ENCODE measurements at places on chromosomes 2 and 18.

GRCh38 chr2:172698041-172698863 lies 37.4 kb upstream of the RAPGEF4 start:
- DNase-seq: no peak

DNA sequence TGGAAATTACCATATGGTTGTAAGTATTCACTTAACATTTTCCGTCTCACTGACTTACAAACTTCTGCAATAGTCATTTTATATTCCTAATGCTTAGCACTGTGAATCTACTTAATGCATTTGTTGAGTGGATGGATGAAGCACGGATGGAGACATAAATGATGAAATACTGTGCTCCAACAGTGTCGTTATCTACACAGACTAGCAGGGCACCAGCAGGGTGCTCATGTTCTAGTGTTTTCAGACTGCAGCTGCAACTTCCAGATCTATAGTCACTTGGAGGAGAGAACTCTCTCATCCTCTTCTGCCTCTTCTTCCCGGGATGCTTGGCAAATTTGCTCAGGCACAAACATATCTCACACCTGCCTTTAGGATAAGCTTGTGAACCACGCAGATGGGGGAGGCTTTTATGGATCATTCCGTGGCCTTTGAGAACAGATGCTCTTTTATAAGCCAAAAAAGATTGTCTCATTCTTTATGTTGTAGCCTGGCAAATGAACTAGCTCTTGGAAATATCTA lies 797.7 kb downstream of the MBD2 start:
- no peak for DNase-seq

DNA sequence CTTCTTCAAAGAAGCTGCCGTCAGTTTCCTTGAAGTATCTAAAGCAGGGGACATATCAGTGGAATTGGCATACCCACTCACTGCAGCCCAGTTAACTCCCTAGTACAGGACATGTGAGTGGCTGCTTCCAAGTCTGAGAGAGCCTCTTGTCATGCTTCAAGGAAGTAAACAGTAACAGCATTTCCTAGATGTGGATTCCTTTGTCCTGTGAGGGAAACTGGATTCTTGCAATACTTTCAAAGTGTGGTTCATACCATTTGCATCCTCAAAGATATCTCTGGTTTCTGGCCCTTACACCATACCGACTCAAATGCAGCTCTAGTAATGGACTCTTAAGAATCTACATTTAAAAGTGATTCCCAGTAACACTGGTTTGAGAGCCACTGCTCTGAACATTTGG lies 87.2 kb downstream of the ESCO1 start:
- DNase-seq: no peak

DNA sequence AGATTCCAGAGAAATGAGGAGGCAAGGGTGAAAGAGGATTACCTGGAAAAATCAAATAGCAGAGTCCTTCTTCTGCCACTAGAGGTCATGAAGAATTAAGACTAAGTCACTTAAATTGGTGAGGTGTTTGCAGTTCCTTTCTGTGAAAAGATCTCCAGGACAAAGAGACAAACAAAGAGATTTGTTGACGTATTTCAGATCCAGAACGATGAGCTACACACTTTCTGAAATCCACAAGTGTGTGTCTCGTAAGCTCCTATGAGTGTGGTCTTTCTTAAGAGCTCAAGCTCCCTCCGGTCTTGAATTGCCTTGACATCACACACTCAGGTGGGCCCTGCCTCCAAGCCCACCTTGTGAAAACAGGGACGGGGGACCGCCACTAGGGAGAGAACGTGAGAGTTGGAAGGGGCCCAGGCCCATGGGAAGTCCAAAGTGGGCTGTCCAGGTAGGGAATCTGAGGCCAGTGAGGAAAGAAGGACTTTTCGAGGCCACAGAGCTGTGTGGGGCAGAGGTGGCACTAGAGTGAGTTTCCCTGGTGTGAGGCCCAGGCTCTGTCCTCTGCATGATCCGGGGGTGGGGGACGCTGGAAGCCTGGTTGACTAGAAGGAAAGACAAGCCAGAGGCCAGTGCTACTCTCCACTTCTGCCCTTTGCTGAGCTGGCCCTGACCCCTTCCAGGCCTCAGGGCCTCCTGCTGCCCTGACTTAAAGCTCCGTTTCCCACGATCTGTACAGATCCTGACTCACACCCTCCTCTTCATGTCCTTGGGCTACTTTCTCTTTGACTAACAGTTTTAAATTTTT lies 168.1 kb upstream of the NCK2 start:
- DNase-seq: no peak

- no peak for DNase-seq
Measured at GRCh38 chr2:196530910-196531309, 108.6 kb upstream of the CCDC150 start.

DNA sequence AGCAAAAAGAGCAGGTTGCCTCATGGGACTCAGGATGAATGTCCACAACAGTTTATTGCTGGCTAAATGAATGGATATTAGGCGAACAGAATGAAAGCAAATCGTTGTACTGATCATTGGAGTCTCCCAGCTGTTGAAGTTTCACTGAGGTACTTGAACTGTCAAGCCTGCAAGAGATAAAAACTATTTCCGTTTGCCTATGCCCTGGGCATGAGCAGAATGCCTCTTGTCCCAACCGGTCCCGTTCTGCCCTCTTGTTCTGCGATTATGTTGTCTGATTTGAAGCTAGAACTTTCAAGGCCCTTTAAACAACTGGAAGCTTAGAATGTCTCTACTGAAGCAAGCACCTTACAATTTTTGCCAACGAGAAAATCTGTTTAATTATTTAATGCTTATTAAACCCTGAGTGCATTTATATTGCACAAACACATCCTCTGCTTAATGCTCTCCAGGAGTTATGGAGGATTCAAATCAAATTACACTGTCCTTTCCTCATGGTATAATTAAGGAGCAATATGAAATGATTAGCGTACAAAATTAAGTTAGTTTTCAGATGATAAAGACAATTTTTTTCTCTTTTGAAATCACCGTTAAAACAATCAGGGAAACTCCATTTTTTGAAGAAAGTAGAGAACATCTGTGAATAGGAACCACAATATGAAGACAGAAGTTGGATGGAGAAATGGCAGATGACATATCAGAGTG lies 17.7 kb downstream of the QPCT start:
- no peak for DNase-seq

DNA sequence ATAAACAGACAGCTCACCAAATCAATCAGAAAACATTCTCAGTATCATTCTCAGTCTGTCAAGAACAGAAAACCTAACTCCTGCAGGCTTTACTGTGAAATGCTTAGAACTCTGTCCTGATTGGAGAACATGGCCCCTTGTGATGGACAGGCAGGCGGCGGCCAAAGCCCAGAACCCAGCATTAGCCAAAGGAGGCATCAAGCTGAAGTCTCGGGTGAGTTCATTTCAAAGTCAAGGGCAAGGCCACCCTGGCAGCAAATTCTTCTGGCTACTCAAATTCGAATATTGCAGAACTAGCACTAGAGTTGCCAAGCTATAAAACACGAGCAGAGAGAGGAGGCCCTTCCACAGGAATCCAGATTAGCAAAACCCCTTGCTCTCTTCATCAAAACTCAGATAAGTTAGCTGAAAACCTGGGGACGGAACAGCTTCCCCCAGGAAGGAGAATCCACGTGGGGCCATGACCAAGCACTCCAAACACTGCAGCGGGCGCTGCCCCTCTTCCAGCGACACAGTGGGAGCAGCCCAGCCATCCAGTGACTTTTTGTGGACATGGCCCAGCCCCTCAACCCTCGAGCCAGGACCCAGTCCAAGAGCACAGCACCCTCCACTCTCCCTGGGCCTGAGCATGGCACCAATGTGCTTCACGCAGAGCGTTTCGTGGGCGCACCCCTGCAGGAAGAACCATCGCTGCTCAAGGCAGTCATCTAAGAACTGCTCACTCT lies 98.6 kb downstream of the HDAC4 start:
- no peak for DNase-seq

- no peak for DNase-seq
Measured at GRCh38 chr2:84556190-84556589, 39.9 kb downstream of the DNAH6 start.

GRCh38 chr2:235520787-235521186 lies 26.9 kb downstream of the AGAP1 start:
- no peak for DNase-seq

DNA sequence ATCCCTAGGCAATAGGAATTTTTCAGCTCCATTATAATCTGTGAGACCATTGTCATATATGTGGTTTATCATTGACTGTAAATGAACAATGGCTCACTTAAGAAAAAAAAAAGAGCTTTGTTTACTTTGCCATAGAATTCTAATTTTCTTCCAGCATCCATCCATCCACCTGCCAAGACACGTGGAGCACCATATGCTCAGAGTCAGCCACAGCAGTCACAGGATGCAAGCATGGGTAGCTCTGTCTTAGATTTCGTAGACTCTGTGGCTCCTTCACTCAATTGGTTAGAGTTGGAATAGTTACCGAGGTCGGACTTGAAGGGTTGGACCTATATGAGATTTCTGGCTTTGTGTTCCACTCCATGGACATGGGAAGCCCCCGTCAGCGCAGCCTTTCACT lies 75.6 kb downstream of the COA5 start:
- no peak for DNase-seq

DNA sequence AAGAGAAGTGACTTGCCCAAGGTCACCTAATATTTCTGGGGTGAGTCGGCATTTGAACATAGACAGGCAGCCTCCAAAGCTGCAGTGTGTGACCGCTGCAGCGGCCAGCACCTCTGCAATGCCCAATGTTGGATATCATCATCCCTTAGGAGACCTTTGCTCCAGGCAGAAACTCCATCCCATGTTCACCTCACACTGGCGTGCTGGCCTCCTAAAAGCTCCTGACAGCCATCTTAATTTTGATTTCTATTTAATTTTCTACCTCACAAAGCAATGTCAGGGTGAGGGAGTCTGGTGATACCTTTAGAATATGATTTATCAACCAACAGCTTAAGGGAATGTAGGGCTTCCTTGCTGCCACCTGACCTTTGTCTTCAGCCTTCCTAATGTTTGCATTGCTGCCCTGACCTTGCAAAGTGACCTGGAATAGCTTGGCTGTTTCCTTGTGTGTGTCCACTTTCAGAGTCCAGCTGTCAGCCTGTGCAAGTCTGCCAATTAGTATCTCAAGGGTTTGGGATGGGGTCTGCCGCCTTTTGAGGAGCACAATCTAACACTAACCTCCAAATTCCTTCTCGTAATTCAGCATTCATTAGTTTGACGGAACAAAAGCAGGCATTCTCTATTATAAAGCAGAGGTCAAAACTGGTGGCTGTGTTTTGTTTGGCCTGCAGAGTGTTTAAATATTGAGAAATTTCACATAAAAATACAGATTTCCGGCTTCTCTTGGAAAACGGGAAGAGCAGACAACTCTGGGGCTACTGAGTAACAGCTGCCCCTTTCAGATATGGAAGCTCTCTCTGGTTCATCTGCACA lies 127.6 kb downstream of the PLEKHM3 start:
- DNase-seq: no peak

GRCh38 chr2:217901835-217902378 lies 100.9 kb downstream of the TNS1 start:
- no peak for DNase-seq

- DNase-seq: no peak
Measured at GRCh38 chr2:29022679-29023078, 41.6 kb downstream of the TOGARAM2 start.

DNA sequence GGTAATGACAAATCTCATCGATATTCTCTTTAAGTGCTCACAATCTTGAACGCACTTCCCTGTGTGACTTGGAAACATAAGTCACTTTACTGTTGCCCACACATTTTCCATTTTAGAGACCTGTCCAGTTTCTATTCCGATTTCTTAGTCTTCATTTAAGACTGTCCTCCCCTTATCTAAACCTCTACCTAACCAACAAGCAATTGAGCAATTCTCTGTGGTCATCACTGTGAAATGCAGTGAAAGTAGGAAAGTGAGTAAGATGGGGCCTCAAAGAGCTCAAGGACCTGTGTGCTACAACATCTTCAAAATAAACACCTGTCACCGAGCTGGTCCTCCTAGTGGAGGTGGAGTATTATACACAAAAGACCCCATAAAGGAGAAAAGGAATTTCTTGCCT lies 184.4 kb downstream of the CNTNAP5 start:
- no peak for DNase-seq

DNA sequence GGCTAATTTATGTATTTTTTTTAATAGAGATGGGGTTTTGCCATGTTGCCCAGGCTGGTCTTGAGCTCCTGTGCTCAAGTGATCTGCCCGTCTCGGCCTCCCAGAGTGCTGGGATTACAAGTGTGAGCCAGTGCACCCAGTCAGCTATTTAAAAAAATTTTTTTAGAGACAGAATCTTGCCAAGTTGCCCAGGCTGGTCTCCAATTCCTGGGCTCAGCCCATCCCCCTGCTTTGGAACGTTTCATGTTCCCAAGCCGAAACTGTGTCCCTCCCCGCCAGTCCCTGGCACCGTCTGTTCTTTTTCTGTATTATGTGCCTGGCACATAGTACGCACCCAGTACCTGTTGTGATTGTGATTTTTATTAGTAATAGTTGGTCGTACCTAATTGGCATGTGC lies 63.1 kb upstream of the MGAT5 start:
- no peak for DNase-seq

- no peak for DNase-seq
Measured at GRCh38 chr2:17849275-17849674, 29.2 kb upstream of the KCNS3 start.

DNA sequence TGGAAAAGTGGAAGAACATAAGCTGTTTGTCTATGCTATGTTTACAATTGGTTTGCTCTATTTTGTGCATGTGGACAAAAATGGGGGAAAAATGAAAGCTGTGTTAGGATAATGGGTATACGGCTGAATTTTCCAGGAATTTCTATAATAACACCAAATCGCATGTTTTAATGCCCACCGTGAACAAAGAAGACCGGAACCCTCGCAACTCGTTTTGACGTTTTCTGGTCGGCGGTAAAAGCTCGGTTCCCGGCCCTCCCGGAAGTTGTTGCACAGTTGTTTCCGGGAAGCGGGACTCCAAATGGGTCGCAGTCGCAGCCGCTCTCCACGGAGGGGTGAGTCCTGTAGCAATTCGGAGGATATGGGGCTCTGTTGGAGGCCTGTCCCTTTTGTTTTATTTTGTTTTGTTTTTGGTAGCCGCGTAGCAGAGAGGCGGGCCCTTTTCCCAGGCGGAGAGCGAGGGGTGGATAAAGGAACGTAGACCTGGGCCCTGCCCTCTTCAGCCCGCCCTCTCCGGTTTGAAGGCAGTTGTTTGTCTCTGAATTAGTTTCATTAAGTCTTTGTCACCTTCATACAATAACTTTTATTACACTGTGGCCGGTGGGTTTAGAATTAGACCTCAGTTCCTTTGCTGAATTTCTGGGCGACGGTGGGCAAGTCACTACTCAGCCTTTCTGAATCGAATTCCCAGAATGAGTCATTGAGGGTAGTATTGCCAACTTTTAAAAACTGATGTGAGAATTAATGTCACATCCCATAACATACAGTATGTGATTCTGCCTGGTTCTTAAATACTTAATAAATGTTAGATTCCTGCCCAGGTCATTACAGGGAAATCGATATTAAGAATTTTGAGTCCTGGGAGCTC lies at the start of gene SNRNP27:
TSS of gene SNRNP27 (plus strand) at position 273 of the 868 bp plus-strand sequence. CDS start at position 302, 29 bp downstream.
- peak; percentile 57 for DNase-seq
